ENCODE measurements at places on chromosomes 2 and 18.

DNA sequence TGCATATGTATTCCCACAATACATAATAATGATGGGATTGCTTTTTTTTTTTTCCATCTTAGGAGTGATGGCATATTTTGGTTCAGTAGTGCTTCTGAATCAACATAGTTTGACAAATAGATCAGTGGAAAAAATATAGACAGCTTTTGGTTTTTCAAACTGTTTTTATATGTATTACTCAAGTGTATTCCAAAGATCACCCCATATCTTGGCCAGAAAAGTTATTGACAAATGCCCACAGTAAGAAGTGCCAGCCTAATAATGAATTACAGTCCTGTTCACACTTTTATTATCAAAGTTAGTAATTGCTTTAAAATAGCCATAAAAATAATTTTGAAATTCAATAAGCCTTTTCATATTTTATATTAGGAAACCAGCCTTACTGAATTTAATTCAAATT is 95.0 kb downstream of the TMEFF2 start:
- no peak for DNase-seq

GRCh38 chr2:167715932-167716331 is 531.5 kb downstream of the STK39 start:
- DNase-seq = no peak

- peak; percentile 58 for DNase-seq
These were observed 10.6 kb upstream of the ATG16L1 start for GRCh38 chr2:233240897-233241296.

GRCh38 chr2:182559623-182560022 is 132.8 kb upstream of the PDE1A start:
- DNase-seq = no peak

DNA sequence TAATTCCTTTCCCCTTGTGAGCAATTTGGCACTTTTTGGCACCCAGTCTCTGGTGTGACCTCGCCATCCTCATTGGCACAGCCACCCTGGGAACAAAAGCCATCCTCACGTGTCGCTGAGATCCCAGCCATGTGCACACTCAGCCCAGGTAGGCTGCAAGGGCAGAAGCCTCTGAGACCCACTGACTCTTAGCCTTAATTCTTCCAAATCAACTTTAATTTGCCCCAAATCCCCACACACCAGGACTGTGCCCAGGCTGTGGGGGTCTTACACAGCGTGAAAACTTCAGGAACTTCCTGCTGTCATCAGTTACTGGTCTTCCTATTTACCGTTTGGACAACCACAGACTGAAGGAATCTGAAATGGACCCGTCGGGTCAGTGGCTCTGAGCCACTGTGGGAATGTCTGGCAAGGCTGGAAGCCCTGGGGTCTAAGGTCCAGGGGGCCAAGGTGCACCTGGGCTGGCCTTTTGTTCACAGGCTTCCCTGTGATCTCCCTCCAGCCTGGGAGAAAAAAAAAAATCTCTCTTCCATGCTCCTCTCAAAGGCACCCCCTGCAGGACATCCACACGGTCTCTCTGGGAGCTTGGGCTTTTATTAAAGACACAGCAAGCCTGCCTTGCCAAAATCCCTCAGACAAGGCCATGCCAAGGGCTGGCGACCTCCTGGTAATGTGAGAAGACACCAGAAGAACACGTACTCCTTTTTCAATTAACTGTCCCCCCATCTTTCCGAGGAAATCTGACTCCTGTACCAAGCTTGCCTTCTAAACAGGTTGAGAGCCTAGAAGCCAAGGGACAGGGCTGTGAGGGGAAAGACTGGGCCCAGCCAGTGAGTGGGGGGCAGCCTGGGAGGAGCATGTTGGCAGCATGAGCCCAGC is 42.1 kb upstream of the LAPTM4A start:
- peak; percentile 5 for DNase-seq

- DNase-seq = no peak
These were observed 238.5 kb downstream of the MTX2 start for GRCh38 chr2:176507786-176508185.

DNA sequence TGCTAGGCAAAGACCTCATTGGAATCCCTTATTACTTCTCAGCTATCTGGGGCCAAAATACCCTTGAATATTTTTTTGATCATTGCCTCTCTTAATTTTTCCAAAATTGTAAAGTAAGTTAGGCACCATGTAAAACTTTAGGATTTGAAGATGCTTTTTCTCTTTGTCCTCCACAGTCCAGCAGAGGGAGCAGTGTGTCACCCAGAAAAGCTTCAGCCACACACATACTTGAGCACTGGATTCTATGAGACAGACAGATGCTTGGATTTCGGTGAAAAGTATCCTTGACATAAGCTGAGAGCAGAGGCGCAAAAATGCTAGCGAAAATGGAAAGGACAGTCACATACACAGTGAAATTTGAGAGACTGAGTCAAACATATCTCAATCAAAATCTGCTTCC is 74.7 kb upstream of the KCNJ3 start:
- no peak for DNase-seq

- DNase-seq = no peak
These were observed 309.3 kb upstream of the LRRTM4 start for GRCh38 chr2:77831471-77831870.

DNA sequence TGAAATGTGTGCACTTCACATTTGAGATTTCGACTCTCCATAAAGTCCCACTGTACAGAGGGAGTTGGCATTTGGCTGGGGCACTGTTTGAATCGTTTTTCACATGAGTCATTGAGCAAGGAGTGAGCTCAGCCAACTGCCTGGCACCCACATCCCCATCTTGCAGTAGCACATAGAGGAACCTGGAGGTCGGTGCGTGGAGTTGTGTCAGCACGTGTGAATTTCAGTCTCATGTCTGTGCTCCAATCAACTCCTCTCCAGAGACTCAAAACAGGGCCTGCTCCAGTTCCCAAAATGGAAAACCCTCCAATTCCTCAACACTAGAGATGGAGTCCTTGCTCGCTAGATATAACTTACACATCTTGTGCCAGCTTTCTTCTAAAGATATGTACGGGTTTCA is 126.8 kb upstream of the CAPN13 start:
- DNase-seq = no peak

DNA sequence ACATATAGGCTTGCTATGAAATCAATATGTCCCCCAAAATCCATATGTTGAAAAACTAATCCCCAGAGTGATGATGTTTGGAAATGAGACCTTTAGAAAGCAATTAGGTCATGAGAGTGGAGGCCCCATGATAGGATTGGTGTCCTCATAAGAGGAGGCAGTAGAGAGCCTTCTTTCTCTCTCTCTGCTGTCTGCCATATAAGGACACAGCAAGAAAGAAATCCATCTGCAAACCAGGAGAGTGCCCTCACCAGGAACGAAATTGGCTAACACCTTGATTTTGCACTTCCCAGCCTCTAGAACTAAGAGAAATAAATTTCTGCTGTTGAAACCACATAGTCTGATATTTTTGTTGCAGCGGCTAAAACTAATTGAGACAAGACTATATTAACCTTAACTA is 89.5 kb downstream of the NBAS start:
- DNase-seq = no peak

GRCh38 chr2:7016148-7016547 is 98.9 kb downstream of the RNF144A start:
- DNase-seq = no peak

- DNase-seq = no peak
These were observed 852.3 kb upstream of the CRIM1 start for GRCh38 chr2:35503311-35503710.

DNA sequence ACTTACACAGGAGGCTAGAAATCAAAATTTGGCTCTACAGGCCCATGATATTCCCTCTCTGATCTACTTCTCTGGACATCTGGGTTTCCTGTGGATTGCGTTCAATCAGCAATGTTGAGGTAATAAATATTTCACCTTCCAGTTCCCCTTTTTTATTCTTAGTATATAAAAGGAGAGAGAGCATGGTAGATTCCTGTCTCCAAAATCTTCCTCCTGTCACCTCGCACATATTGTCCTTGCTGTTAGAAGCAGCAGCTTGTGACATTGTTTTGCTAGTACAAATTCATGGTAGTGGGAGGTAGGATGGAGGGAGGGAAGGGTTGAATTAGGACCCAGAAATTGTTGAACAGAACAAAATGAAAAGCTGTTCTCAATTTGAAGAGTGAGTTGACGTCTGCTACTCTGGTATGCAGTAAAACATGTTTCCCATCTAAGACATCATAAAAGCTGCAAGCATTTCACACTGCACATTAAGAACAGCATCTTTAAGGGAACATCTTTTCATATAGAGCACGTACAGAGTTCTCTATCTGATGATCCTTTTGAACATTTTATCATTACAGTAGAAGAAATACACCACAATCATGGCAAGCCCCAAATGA is 156.4 kb downstream of the RDH14 start:
- DNase-seq = no peak

DNA sequence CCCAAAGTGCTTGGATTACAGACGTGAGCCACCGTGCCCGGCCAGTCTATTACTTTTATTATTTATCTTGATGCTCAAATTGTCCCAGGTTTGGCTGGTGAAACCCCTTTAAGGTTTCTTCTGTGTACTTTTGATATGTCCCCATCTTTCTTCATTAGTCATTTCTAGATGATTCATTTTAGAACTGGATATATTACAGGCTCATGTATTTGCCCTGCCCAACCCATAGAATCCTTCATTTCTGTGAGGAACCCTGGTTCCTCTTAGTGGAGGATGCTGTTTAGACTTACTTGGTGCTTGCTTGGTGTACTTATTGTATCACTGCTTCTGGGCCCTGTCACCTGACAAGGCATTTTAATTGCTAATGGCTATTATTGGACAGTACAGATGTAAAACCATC is 40.1 kb downstream of the KCMF1 start:
- DNase-seq = no peak

- no peak for DNase-seq
These were observed 237.3 kb downstream of the GALR1 start for GRCh38 chr18:77486985-77487384.

- no peak for DNase-seq
These were observed 54.0 kb upstream of the CYP1B1 start for GRCh38 chr2:38129987-38130386.

DNA sequence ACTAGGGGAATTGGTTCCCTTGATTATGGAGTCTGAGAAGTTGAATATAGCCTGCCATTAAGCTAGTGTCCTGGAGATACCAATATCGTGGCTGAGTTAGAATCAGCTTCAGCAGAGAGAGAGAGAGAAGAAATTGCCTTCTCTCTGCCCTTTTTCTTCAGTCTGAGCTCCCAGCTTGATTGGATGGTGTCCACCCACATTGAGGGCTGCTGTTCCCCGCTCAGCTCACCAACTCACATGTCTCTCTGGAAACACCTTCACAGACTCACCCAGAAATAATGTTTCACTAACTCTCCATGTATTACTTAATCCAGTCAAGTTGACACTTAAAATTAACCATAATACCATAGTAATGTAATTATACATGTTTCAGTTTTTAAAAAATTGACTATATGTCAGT is 17.9 kb upstream of the TRIM43 start:
- no peak for DNase-seq

- DNase-seq = peak; percentile 53
These were observed 114.4 kb downstream of the NCK2 start for GRCh38 chr2:105858868-105859693.

GRCh38 chr2:100126201-100126600 is 16.2 kb downstream of the AFF3 start:
- no peak for DNase-seq

DNA sequence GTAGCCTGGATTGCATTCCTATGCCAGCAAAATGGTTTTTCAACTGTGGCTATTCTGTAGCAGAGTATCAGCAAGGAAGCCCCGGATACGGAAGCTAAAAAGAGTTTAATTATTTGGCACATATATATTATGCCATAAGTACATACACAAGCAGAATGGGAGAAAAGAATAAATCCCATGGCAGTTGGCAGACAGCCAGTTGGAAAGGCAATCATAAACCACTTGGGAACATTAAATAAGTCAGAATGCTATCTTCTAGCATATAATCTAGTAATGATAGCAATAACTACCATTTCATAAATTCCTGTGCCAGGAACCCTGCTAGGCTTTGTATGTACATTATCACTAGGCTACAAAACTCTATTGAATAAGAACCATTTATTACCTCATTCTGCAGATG is 26.0 kb downstream of the GALNT5 start:
- no peak for DNase-seq

DNA sequence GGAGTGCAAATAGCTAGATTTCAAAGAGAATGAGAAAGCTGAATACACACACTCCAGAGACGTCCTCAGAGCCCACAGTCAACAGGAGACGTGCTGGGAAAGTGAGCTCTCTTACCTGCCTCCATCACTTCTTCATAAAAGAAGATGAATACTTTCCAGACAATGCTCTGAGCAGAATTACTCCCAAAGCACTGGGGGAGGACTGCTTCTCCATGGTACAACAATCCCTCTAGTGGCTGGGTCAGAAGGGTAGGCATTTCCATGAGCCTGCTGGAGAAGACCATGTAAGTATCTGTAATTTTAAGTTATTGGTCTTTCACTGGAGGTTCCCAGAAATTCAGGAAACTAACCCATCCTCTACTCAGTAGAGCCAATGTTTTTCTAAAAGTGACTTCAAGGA is 190.3 kb downstream of the RBM43 start:
- no peak for DNase-seq

DNA sequence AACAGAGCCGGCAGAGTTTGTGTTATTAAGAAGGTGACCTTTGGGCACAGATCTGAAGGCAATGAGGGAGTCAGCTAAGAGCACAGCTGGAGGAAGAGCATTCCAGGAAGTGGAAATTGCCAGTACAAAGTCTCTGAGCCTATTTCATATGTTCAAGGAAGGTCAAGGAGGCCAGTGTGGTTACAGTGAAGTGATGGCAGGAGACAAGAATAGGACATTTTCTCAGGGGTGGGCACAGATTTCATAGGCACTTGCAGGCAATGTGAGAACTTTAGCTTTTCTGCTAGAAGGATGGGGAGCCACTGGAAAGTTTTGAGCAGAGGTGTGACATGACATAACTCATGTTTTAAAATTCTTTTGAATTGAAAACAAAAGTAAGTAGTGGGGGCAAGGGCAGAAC is 50.3 kb downstream of the ARHGAP25 start:
- DNase-seq = no peak

DNA sequence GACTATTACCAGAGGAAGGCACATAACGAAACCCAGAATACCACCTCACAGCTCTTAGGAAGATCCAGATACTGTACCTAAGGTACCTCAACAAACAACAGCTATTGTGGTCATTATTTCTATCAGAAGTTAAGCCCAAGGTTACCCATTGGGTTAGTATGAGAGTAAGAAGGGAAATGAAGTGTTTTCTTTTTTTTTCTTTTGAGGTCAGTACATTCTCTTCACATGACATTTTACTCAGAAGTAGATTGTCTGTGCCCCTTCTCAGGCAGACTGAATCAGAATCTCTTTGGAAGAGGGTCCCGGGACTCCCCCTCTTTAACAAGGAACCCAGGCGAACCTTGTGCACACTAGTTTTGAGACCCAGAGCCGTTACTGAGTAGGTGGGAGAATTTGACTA is 233.7 kb upstream of the CXCR4 start:
- DNase-seq = no peak

GRCh38 chr2:173323371-173323770 is 31.3 kb upstream of the CDCA7 start:
- no peak for DNase-seq

GRCh38 chr2:233140077-233140585 is 80.0 kb downstream of the INPP5D start:
- no peak for DNase-seq

Data from CD4-positive, alpha-beta T cell treated with Interleukin-6 for 4 hours (primary cell).